ENCODE measurements at places on chromosomes 13 and 19. TPM values are rescaled to one million over a fixed set of nuclear protein-coding genes. Genes with fewer than 3 reads are reported as not detected.

Gene PGLYRP2
- not detected for total RNA-seq

Gene FAM216B
- total RNA-seq = 0.16 TPM

Gene ATP4A
- not detected for total RNA-seq

Gene CEACAM16
- total RNA-seq = not detected

Gene WDR87
- not detected for total RNA-seq

Gene CD22
- not detected for total RNA-seq

Gene ZNF577
- 1.9 TPM for total RNA-seq

Gene KLF2
- 7.0 TPM for total RNA-seq

Gene CDC42EP5
- total RNA-seq = 56.0 TPM

Gene PRR19
- 0.88 TPM for total RNA-seq

Gene ONECUT3
- not detected for total RNA-seq

Gene ZNF582
- total RNA-seq = 1.2 TPM

Gene CLASRP
- 11.9 TPM for total RNA-seq

Gene ZNF560
- 1.2 TPM for total RNA-seq
